ENCODE measurements at places on chromosomes 7 and 10.

GRCh38 chr7:29385214-29385814, 178.3 kb upstream of the PRR15 start:
- no peak for DNase-seq

- DNase-seq = peak; percentile 18
Measured at GRCh38 chr10:78407009-78407711, 373.5 kb downstream of the RPS24 start.

DNA sequence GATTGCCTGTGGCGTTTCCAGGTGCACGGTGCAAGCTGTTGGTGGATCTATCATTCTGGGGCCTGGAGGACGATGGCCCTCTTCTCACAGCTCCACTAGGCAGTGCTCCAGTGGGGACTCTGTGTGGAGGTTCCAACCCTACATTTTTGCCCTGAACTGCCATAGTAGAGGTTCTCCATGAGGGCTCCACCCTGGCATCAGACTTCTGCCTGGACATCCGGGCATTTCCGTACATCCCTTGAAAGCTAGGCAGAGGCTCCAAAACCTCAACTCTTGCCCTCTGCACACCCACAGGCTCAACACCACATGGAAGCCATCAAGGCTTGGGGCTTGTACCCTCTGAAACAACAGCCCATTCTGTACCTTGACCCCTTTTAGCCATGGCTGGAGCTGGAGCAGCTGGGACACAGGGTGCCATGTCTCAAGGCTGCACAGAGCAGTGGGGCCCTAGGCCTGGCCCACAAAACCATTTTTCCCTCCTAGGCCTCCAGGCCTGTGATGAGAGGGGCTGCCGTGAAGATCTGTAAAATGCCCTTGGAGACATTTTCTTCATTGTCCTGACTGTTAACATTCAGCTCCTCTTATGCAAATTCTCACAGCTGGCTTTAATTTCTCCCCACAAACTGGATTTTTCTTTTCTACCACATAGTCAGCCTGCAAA, 10.0 kb upstream of the FGL2 start:
- no peak for DNase-seq

- no peak for DNase-seq
Measured at GRCh38 chr10:69421611-69422308, 5.0 kb upstream of the TACR2 start.

GRCh38 chr10:60970526-60970925, 26.5 kb upstream of the RHOBTB1 start:
- no peak for DNase-seq

GRCh38 chr10:100600218-100600617, 64.5 kb downstream of the HIF1AN start:
- no peak for DNase-seq
